ENCODE measurements at places on chromosomes 7 and 10. TPM values are rescaled to one million over a fixed set of nuclear protein-coding genes. Genes with fewer than 3 reads are reported as not detected.

DNA sequence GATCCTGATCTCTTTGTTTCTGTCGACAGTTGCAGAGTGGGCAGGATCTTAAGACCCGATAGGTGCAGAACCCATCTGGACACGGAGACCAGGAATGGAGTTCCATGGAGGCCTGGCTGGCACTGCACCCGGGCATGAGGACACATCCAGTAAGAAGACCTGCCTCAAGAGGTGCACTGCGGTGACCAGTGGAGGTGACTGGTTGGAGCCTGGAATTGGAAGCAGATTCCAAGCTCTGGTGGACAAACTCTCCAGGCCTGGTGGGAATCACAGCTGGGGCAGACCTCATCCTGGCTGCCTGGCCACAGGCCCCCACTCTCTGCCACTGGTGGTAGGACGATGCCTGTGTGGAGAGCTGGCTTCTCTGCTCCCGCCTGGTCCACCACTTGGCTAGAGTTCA lies 31.0 kb downstream of the ZNF775 start:
- DNase-seq: no peak

- no peak for DNase-seq
Measured at GRCh38 chr7:93955304-93955703, 33.8 kb downstream of the GNG11 start.

DNA sequence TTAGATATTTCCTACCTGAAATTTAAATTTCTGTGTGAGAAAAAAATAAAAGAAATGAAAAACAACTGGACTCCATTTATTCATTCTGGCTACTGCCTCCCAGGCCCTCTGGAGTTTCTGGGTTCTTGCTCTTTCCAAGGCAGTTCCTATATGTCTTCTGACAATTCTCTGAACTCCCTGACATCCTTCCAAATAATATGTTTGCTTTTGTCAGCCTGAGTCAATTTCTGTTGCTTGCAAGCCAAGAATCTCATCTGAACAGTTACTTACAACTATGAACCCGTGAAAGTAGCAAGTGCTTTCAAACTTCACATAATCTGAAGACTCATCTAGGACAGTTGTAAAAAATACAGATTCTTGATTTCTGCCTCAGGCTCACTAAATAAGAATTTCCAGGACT lies 216.7 kb upstream of the NPVF start:
- no peak for DNase-seq

- no peak for DNase-seq
Measured at GRCh38 chr7:36310897-36311296, 78.8 kb upstream of the ANLN start.

DNA sequence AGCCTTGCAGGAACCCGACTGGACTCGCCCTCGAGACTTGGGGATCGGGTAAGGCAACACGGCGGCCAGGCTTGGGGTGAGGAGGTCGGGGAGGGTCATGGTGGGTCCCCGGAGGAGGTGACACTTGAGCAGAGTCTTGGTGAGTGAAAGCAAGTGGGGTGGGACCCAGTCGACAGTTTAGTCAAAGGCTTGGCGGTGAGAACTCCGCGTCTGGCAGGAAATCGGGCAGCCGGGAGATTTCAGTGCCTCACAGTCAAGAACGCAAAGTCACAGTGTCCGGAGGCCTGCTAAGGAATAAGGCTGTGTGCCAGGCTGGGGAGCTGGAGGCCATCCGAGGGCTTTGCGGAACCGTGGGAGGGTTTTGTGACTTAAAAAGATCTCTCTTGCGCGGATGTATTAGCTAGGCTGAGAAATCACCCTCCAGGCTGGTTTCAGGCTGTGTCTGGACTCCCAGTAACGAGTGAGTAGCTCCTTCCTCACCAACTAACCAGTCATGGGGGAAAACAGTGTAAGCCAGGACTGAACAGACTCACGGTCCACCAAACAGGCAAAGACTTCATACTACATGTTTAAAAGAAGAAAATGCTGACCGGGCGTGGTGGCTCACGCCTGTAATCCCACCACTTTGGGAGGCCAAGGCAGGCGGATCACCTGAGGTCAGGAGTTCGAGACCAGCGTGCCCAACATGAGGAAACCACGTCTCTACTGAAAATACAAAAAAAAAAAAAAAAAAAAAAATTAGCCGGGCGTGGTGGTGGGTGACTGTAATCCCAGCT lies 613 bp downstream of the AP5Z1 start:
- DNase-seq: peak; percentile 15

DNA sequence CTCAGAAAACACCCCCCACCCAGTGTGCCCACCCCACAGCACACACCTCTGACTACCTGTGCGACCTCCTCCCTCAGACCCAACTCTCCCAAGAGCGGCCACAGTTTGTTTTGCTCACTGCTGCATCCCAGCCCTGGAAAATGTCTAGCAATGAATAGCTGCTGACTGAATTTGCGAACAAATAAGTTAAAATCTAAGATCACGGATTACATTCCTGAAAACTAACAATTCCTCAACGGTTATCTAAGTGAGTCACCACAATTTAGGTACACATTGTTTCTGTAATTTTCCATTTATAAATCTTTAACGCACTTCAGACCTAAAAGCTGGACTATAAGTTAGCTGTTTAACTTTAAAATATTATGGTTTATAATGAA lies 235.2 kb downstream of the ZMYND11 start:
- DNase-seq: no peak

MOGAT3 gene
- not detected for total RNA-seq

DNA sequence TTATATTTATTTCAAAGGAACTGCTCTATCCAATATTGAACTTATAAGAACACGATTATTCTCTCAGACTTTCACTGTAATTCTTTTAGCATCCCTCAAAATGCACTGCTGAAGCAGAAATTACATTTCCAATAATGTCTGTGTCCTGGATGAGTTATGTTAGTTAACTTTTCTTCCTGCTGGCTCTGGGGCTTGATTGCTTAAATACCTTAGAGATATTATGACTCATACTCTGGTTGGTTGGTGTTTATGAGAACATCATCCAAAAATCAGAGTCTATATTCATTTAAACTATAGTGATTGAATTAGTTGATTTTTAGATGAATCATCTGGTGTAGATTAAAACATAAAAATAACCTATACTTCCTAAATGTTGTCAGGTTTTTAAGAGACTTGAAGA lies 246.3 kb upstream of the VWC2 start:
- DNase-seq: no peak

DNA sequence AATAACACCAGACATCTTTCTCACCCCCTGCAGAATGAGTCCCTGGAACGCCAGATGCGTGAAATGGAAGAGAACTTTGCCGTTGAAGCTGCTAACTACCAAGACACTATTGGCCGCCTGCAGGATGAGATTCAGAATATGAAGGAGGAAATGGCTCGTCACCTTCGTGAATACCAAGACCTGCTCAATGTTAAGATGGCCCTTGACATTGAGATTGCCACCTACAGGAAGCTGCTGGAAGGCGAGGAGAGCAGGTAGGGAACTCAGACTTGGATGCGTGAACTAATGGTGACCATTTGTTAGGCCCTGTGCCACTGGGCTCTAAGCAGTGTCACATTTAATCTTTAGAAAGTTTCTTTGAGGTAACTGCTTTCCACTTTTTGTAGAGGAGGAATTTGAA lies 7.1 kb downstream of the VIM start:
- DNase-seq: no peak

DPYSL4 gene
- not detected for total RNA-seq

IFIT1B gene
- not detected for total RNA-seq

TMEM139 gene
- 0.46 TPM for total RNA-seq

DNA sequence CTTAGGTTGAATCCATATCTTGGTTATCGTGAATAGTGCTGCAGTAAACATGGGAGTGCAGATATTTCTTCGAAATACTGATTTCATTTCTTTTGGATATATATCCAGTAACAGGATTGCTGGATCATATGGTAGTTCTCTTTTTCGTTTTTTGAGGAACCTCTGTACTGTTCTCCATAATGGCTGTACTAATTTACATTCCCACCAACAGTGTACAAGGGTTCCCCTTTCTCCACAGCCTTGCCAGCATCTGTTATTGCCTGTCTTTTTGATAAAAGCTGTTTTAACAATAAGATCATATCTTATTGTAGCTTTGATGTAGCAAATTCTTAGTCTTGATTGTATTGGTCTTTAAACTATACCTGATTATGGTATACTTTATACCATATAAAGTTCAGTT lies 45.3 kb downstream of the ZNRF2 start:
- no peak for DNase-seq

JMJD1C gene
- 140 TPM for total RNA-seq

SPDYE11 gene
- total RNA-seq: not detected

GRCh38 chr7:150716939-150717338 lies 526 bp downstream of the GIMAP1 start:
- DNase-seq: no peak

- no peak for DNase-seq
Measured at GRCh38 chr10:127983344-127984100, 76.6 kb downstream of the PTPRE start.

BICC1 gene
- total RNA-seq: not detected

GRCh38 chr7:34991938-34992840 lies 45.1 kb downstream of the DPY19L1 start:
- no peak for DNase-seq

DNA sequence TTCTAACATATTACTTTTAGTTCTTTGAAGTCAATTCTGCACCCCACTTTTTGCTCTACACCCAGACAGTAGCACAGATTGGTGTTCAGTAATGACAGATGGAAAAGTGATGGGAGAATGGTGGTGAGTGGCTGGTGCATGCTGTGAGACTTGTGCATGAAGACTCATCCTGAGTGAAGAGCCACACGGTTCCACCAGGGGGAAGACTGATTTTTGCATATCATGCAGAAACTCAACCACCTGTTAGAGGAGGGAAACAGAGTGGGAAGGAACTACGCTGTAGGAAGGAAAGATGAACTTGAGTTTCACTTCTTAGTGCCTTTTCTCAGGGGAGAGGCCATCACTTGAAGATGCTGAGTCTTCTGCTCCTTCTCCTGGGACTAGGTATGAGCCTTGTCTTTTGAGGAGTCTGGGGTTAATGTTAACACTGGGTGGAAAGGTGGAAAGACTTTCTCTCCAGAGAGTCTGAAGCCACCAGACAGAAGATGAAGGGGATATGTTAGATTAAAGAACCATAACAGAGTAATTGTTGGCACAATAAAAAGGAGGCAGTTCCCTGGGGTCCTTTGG lies 9.3 kb upstream of the PRSS1 start:
- DNase-seq: peak; percentile 84

- no peak for DNase-seq
Measured at GRCh38 chr7:17772581-17773288, 167.6 kb downstream of the SNX13 start.

- no peak for DNase-seq
Measured at GRCh38 chr7:44759246-44759645, 10.6 kb downstream of the ZMIZ2 start.

ASB10 gene
- total RNA-seq: not detected

PTPRN2 gene
- 0.35 TPM for total RNA-seq

PPA1 gene
- 223 TPM for total RNA-seq

DNA sequence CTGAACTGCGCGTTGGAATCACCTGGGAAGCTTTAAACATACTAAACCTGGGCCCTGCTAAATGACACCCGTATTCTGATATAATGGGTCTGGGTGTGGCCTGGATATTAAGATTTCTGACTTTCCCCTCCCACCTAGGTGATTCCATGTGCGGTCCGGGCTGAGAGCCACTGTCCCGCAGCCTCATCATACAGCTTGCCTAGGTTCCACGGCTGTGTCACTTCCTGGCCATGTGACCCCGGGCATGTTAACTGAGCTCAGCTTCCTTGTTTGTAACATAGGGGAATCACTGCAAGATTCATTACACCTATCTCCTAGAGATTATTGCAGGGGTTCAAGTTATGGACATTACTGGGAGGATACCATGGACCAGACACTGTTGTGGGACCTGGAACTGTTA lies 472.7 kb upstream of the GALNT17 start:
- DNase-seq: no peak

DNA sequence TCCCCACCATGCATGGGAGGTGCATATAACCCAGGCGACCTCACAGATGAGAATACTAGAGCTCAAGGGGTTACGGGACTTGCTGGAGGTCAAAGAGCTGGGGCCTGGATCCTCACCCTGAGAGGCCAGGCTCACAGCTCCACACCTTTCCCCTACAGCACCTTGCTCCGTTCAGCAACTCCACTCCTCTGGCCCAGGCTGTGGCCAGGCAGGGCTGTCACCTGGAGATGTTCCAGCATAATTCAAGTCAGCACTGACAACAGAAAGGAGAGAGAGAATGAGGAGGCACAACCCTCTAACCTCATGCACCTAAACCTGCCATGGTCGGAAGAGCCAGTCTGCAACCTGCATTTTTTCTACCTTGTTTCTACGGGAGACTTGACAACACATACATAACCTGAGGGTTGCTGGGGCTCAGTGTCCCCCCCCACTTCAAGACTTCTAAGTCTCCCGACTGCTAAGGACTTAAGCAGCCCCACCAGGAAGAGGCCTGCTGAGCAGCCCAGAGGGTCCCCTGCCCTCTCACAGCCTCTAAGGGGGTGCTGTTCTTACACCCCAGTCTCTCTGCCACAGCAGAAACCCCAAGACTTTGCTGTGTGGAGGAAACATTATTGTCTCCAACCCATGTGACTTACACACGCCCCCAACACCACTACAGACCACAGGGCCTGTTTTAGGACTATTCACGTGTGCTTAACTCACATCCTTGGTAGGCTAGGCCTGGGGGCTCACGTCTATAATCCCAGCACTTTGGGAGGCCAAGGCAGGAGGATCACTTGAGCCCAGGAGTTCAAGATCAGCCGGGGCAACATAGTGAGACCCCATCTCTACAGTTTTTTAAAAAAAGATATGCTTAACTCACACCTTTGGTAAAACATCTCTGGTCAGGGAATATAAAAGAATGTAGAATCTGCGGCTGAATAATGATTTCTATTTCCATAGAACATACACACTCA lies 175.6 kb downstream of the FAM107B start:
- no peak for DNase-seq

GRCh38 chr7:1936006-1936310 lies 265.9 kb downstream of the ELFN1 start:
- no peak for DNase-seq

DNA sequence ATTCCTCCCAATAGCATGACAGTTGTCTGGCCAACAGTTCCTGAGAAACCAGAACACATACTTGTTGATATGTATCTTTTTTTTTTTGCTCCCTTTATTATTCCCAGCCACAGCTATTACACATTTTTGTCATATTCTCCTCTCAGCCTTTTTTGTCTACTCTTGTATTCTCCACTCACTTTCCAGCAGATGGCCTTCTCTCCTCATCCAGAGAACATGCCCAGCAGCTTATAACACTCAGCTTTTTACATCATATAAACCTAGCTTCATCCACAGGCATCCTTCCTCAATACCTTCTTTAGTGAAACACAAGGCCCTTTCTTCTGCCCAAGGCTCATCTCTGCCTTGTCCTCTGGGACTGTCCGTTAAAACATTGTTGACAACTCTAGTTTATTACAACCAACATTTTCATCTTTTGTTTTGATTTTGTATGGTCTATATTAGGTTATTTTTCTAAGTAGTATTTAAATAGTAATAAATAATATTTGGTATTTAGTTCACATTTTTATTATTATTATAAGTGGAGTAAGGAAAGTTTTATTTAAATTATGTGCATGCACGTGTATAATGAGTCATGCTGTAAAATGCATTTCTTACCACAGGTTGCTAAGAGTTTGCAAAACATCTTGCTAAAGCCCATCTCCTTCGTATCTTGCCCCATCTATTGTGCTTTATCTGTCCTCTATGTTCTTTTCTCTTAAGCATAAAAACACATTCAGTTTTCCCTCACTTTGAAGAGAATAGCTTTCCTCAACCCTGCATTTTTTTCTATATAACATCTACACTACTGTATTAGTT lies 101.5 kb downstream of the ORC5 start:
- no peak for DNase-seq
